ENCODE measurements at places on chromosomes 6 and 20.

DNA sequence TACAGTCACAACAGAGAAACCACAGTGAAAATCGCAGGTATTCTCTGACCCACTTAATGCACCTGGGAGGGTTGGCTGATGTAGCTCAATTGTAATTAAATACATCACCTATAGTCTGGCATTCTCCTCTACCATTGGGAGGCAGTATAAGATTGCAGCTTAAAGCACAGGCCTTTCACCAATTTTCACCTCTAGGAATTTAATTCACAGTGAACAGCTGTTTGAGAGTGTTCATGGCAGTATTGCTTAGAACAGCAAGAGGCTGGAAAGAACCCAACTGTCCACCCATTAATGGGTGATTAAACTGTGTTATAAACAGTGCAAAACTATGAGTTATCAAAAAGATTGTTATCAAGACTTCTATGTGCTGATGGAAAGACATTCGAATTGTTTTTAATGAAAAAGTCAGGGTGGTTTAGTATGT is 2.0 kb downstream of the EDEM2 start:
- no peak for DNase-seq

DNA sequence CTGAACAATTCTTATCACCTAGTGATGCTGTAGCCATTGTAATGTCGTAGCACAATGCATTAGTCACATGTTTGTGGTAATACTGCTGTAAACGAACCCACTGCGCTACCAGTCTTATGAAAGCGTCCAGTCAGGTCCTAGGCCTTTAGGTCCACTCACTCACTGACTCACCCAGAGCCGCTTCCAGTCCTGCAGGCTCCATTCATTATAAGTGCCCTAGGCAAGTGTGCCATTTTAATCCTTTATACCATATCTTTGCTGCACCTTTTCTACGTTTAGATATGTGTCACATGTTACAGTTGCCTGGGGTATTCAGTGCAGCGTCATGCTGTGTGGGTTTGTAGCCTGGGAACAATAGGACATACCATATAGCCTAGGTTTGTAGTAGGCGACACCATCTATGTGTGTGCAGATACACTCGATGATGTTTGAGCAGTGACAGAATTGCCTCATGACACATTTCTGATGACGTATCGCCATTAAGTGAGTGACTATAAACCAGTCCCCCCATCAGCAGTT is 15.4 kb downstream of the IGF2R start:
- DNase-seq, result no peak

DNA sequence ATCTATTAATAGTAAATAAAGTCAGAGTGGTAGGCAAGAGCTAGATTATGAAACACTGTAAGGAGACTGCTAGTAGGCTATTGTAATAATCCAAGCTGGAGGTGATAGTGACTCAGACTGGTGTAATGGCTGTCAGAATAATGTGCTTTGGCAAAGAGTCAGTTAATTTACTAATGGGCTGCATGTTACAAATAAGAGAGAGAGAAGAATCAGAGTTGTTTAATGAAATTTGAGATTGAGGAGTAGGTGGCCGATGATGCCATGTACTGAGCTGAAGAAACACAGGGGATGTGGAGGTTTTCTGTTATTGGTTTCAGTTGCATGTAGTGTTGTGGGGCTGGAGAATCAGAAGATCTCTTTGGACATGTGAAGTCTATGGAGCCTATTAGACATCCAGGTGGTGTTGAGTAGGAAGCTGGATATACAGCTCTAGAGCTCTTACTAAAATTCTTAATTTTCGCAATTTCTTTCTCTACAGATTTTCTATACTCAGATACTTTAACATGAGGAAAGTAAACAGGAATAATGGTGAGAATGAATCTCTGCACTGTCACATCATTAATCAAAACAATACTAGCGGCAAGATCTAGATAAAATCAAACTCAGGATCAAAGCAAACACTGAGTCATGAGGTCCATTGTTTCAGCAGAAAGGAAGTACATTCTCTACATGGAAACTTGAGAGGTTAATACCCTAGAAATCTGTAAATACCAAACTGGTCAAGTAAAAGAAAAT is 167.7 kb downstream of the SIM1 start:
- no peak for DNase-seq

GRCh38 chr20:11901127-11901526 is 16.6 kb upstream of the BTBD3 start:
- DNase-seq, result no peak

DNA sequence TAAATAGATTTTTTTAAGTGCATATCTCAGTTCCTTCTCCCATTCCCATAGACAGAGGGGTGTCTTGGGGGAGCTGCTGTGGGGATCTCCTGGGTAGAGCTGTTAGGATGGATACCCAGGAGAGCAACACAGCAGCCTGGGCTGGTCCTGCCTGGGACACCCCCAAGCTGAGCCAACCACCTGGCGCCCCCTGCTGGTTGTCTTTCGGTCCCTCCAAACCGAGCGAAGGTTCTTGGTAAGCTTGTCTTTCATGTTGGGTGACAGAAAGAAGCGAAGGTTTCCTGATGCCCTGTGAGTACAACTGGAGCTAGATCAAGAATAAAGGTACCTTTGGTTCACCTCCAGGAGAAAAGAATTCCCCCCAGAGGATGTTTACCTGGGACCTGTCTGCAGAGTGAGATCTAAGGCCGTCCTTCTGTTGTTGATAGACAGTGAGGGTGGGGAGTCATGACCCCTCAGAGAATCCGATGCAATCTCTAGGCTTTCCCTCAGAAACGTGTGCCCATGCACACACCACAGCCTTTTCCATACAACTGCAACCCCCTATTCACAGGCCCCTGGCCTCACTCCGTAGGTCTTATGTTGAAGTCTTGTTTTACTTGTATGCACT is 50.8 kb downstream of the SNX9 start:
- DNase-seq, result peak; percentile 87

- DNase-seq, result no peak
Measured at GRCh38 chr6:23526526-23526925, 599.5 kb upstream of the NRSN1 start.

DNA sequence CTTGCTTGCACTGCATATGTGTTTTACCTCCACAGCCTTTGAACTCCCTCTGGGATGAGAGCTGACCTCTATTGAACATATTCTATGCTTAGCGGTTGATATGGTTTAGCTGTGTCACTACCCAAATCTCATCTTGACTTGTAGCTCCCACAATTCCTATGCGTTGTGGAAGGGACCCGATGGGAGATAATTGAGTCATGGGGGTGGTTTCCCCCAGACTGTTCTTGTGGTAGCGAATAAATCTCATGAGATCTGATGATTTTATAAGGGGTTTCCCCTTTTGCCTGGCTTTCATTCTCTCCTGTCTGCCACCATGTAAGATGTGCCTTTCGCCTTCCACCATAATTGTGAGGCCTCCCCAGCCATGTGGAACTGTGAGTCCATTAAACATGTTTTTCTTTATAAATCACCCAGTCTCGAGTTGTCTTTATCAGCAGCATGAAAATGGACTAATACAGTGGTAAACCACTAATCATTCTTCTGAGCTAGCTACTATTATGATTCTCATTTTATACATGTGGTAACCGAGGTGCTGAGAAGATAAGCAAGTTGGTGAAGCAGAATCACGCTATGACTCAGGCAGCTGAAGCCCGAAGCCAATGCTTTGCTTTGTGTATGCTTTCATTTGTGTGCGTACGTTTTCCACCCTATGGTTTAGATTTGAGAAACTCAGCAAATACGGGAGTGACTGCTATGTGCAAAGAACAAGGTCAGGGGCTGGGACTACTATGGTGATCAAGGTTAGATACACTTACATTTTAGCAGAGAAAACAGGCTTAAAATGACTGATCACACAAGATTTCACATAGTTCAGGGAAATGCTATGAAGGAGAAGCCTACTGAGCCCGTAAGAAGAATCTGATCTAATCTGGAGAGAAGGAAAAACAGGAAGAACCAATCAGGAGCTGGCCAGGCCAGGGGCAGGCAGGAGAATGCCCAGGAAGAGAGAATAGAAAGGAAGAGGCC is 363.5 kb downstream of the ESR1 start:
- peak; percentile 36 for DNase-seq

GRCh38 chr6:30075790-30076732 is 492 bp upstream of the RNF39 start:
- DNase-seq, result no peak

- DNase-seq, result no peak
Measured at GRCh38 chr20:25314497-25315417, 66.9 kb downstream of the PYGB start.

- no peak for DNase-seq
Measured at GRCh38 chr6:296151-297122, 4.2 kb downstream of the DUSP22 start.

DNA sequence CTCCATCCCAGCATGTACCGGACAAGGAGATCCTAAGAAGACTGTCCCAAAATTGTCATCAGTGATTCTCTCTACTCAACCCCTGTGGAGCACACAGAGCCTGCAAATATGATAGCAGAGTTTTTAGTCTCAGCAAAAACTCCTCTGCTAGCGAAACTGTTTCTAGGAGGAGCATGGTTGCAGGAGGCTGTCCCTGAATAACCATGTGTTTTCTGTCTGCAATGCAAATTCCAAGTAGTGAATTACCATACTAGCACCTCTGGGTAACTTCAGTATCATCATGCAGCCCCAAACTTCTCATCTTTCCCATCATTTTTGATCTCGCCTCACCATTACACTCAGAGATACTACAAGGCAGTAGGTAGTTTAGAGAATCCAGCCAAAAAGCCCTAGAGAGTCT is 24.8 kb upstream of the WFDC12 start:
- DNase-seq, result no peak

GRCh38 chr6:17281100-17281496 is at the start of gene RBM24:
TSS of gene RBM24 (plus strand) at chr6:17281361. CDS start at chr6:17281582, 221 bp downstream.
- DNase-seq, result no peak

DNA sequence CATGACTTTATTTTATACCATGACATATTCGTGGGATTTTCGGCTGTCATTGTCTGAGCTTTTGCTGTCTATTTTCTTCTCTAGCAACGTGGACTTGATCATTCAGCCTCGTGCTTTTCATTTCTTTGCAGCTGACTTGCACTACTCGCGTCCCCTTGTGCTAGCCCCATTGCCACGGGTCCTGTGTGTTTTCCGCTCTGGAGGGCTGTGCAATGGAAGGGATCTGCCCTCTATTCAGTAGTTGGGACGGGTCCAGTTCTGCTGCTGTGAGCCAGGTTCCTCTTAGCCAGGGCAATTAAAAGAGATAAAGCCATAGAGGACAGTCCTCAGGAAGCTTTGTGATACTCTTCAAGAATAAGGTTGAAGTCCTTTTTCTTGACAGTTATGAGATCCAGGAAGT is 17.6 kb downstream of the NEDD9 start:
- no peak for DNase-seq

DNA sequence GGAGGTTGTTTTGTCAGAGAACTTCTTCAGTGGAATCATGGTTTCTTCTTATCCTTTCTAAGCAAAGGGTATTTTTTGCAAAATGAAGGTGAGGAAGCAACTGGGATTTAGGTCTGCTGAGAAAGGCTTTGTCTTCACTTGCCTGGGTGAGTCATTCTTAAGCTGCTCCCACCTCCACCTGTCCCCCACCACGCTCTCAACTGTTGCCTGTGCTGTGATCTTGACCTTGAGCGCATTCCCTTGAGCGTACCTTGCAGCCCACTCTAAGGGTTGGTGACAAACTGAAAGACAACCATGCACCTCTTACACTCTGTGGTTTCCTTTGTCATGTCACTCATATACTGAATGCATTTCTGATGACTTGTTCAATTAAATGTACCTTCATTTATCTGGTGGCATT is 641.1 kb downstream of the RNF144B start:
- no peak for DNase-seq

DNA sequence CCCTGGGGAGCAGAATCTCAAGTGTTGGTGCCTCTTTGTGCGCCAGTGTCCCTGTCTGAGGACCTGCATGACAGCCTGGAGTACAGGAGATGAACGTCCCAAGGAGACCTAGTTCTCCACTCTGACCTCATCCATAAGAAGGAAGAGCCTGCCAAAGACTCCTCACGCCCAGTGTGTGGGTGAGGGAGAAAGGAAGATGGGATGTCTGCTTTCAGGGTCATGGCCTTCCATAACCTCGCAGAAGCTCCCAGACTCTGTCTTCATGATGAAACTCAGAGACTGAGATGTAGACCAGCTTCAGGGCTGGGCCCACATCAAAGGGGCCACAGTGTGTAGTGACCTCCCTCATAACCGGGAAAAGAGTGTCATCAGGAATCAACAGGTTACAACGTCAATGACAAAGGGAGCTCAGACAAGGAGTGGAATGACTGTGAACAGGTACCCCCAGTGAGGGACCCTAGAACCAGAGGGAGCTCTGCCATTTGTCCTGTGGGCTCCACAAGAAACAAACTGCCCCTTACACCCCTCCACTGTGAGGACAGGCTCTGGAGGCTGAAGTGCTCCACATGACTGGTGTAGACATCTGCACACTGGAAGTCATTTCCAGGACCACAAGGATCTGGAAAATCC is 8.1 kb downstream of the HLA-DQB1 start:
- DNase-seq, result no peak

DNA sequence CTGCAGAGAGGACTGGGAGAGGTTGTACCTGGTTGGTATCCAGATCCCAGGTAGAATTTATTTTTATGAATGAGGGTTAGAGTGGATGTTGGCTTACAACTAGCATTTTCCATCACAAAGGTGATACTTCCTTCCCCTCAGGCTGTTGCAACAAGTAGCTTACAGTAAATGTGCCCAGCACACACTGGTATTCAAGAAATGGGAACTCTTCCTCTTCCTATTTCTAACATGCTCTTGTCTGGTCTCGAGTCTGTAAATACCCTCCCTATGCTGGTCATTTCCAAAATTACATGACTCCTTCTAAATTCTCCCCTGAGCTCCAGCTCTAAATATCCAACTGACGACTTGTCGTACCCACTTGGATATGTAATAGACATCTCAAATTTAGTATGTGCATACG is 90.1 kb upstream of the FOXC1 start:
- no peak for DNase-seq

- DNase-seq, result no peak
Measured at GRCh38 chr20:2606507-2607006, 45.9 kb upstream of the NOP56 start.

GRCh38 chr20:3353646-3354045 is 53.8 kb downstream of the DNAAF9 start:
- DNase-seq, result no peak

DNA sequence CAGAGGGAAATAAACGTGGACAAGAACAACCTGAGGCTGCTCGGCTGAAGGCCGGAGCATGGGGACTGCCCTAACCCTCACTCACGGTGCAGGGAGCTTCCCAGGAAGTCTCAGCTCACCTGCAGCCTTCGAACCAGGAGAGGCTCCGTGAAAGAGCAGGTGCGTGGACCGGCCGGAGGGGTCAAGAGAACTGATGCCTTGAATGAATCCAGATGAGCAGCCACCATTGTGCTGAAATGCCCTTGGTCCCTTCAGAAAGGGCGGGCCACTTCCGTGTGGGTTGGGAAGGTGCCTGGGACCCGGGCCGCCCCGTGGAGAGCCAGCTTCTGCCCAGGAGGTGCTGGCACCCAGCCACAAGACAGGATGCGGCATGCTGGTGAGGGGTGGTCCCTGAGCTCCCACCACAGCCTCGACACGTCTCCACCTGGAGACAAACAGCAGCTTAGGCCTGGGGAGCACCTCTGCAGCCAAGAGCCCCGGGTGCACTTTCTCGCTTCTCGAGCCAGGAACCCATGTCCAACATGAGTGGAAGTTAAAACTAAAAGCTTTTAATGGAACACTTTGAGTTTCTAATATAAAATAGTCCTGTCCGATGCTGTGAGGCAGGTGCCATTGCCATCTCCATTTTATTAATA is 83.5 kb downstream of the TTLL2 start:
- no peak for DNase-seq

Data from activated T-cell treated with anti-CD3 and anti-CD28 coated beads, Interleukin-2, amount 50 U/mL, for 1 hour (primary cell).